Hindlimb muscle (tissue), 1 donor: ENCODE measurements at places on chromosomes 3 and 15. TPM values are rescaled to one million over a fixed set of nuclear protein-coding genes. Genes with fewer than 3 reads are reported as not detected.

DNA sequence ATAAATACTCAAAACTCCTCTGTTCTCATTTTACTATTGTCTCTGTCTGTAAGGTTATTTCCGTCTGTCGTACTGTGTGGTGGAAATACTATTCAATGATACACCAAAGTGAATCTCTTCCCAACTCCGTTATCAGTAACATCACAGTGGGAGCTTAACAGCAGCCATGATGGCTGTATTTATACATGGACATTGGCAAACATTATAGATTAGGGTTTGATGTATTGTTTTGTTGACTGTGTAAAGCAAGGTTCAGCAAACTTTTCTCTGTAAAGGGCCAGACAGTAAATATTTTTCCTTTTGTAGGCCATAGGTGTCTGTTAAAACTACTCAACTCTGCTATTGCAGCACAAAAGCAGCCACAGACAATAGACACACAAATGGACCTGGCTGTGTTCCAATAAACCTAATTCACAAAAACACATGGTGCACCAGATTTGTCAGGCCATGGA is 23.2 kb downstream of the LIPC start:
- no peak for DNase-seq

DNA sequence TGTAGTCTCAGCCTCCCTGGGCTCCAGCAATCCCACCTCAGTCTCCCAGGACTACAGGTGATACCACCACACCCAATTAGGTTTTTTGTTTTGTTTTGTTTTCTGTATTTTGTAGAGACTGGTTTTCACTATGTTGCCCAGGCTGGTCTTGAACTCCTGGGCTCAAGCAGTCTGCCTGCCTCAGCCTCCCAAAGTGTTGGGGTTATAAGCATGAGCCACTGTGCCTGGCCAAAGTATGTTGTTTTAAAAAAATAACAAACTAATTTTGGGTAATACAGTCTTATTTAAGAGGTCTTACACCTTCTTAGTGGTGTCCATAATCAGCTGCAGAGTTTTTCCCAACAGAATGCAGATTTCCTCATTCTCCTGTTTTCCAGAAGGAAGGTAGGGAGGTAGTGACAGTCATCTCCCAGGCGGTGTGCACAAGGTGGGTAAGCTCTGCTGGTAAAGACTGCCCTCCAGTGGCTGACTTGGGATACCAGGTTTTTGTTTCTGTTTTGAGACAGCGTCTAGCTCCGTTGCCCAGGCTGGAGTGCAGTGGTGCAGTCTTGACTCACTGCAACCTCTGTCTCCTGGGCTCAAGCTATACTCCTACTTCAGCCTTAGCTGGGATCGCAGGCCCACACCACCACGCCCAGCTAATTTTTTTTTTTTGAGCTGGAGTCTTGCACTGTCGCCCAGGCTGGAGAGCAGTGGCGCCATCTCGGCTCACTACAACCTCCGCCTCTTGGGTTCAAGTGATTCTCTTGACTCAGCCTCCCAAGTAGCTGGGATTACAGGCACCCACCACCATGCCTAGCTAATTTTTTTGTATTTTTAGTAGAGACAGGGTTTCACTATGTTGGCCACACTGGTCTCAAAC is 58.4 kb downstream of the MAP6D1 start:
- DNase-seq = peak; percentile 54

DNA sequence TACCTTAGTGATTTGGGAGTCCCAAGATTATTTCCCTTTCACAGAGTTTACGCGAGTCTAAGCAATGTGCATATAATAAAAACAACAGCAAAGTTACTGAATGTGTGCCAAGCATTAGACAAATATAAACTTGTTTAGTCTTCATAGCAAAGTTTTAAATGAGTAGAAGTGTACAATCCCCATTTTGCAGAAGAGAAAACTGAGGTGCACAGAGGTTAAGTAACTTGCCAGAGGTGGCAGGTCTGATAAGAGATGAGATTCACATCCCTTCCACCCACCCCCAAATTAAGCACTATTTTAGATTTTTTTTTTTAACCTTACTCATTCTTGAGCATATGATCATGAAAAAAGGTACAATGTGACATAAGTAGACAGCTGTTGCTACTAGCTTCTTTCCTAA is 2.2 kb upstream of the SUCLG2 start:
- DNase-seq = no peak

- no peak for DNase-seq
Observed at GRCh38 chr3:124158168-124158881, 166.4 kb upstream of the ROPN1 start.

DNA sequence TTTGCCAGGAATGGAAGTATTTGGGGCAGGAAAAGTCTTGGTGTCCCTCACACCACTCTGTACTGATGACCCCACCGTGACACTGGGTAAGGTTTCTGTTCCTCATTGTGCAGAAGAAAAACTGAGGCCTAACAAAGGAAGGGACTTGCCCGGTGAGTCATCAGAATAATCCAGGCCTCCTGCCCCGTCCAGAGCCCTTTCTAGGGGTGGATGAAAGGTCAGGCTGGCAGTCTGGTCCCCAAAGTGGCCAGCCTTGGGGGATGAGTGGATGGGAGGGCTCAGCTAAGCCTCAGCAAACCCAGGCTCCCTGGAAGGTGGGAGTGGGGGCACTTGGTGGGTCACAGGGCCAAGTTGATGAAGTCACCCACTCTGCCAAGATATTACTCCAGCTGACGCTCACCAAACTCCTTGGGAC is 2.3 kb upstream of the DNAH1 start:
- no peak for DNase-seq

GRCh38 chr3:10814623-10815022 is 1.4 kb upstream of the SLC6A11 start:
- DNase-seq = no peak

DNA sequence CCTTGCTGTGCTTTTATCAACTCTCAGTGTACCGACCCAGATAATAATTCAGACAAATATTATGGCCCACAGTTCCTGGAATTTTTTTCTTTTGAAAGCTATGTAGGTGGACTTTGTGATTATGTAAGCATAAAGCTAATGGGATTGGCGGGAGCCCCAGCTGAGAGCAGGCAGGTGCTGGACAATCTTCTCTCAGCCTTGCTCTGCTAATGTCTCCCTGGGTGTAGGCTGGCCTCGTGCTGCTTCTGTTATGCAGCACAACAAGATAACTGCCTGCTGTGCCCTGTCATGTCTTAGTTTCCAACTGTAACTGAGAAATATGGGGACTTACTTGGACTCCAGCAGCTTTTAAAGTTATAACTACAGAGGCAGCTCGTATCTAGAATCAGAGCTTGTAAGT is 415.0 kb downstream of the PDCD6IP start:
- DNase-seq = no peak

GRCh38 chr3:43159876-43160255 is 54.0 kb upstream of the POMGNT2 start:
- DNase-seq = no peak

GRCh38 chr15:29259233-29259632 is 10.4 kb downstream of the NSMCE3 start:
- no peak for DNase-seq

- no peak for DNase-seq
Observed at GRCh38 chr15:89370120-89370977, 35.7 kb upstream of the POLG start.

DNA sequence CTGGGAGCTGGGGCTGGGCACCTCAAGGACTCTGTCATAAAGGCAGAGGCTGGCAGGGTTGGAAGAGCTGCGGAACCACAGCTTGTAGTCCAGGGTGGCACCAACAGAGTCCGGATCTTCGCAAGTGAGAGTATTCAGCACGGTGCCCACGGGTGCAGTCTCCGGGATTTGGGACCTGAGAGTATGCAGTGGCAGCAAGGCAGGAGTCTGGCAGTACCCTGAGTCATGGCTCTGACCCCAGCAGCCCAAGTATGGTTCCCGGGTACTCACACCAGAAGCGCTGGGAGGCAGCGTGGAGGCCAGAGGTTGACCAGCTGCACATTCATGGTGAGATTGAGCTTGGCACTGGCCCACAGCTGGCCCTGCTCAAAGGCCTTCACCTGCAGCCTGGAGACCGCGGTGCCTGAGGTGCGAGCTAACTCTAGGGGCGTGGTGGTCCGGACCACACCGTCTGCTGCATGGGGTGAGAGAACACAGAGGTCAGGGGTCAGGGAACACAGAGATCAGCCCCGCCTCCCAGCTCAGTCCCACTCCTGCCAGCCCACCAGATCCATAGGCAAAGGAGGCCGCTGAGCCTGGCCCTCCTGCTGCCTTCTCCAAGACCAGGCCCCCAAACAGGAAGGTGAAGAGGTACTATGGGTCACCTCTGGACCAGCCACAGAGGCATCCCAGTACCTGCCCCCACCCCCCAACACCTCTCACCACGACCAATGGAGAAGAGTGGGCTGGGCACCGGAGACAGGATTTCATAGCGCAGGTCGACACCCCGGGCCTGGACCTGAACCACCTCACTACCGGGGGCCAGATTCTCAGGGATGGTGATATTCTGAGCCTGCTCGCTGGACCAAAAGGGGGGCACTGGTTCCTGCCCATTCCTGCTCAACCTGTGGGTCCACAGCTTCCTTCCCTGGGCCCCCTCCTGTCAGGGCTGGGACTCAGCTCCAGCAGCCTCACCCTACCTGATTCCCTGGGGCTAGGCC is 4.5 kb downstream of the CDHR4 start:
- DNase-seq = no peak

DNA sequence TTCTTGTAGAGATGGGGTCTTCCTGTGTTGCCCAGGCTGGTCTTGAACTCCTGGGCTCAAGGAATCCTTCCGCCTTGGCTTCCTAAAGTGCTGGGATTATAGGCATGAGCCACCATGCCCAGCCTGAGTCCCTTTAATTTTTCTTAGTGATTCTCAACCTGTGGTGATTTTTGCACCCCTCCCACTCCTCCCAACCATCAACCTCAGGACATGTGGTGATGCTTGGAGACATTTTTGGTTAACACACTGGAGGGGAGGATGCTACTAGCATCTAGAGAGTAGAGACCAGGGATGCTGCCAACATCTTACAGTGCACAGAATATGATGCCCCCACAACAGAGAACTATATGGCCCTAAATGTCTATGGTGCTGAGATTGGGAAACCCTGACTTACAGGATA is 83.0 kb upstream of the LMOD3 start:
- DNase-seq = no peak

DNA sequence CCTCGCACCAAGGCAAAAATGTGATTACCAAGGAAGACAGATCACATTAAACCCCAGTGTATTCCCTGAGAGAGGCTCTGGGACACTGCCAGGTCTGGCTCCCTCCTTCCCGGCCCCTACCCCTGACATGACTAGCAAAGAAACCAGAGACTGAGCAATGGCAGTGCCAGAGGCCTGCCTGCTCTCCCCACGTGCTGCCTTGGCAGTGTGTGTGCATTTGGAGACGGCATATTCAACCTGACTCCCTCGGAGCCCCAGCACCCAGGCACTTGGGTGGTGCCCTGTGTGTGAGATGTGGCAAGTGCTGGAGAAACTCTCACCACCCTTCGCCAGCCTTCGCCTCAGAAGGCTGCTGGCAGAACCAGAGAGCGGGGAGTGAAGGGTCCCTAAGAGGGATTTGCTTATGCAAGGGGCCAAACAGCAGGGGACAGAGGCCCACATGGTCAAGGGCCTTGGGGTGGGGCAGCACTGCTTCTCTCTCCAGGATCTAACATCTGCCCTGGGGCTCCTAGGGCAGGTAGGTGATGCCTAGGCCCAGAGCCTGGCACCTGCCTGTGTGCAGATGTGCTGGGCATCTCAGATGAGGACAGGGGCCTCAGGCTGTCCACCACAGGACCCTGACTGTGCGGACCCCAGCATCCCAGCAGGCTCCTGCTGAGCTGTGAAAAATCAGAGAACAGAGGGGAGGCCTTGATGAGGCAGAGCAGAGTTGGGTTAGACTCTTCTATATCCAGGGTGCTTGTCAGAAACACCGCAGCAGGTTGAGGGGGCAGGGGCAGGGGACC is 23.6 kb upstream of the PLXNA1 start:
- DNase-seq = no peak

GRCh38 chr15:74037171-74038117 is 42.9 kb downstream of the PML start:
- DNase-seq = no peak

DNA sequence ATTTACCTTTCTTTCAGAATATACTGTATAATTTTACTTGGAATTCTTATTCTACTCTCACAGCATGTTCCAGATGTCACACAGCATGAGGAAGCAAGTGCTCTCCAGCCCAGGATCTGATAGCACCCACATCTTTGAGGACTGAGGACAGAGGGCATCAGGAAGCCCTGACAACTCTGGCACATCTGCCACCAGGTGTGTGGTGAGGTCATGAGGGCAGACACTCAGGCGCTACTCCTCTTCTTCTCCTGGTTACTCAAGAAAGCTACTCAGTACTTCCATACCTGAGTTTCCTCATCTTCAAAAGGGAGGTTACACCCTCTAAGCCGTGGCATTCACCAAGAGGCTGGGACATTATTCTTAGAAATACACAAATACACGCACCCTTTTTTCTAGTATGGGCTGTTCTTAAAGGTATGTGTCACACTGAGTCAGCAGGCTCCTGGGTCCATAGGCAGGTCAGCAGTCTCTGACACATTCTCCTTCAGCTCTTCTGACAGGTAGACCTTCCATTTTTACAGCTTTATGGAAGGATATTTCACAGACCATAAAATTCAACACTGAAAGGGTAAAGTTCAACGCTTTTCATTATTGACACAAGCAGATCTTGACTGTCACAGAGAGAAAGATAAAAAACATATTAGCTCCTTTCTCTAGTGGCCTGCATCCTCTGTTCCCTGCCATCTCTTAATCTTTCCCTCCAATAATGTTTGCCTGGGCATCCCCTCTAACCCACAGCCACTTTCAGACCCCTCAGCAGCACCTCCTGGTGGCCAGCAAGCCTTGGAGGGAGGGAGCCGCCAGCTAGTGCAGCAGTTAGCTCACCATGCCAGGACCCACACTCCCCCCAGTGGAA is 103.2 kb upstream of the TJP1 start:
- DNase-seq = peak; percentile 48

GRCh38 chr15:66955871-66956585 is 109.4 kb upstream of the SMAD3 start:
- no peak for DNase-seq

DNA sequence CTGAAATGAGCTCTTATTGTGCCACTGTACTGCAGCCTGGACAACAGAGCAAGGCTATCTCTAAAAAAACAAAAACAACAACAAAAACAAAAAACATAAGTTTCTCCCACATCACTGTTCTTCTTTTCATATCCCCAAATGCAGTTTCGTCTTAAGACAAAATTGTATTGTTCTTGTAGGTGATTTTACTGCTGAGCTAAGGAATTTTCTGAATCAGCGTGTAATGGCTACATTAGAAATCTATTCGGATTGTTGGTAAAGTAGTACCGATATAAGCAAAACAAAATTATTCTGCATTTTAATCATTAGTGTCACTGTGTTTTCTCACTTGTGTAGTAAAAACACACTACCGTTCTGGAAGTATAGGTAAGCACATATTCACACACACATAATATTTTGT is 512.5 kb downstream of the ROBO1 start:
- DNase-seq = no peak

- DNase-seq = no peak
Observed at GRCh38 chr3:55585856-55586255, 98.8 kb upstream of the WNT5A start.

GRCh38 chr15:55343168-55343567 is 24.1 kb downstream of the PIGB start:
- DNase-seq = no peak

GRCh38 chr3:69568458-69568857 is 170.8 kb upstream of the MITF start:
- no peak for DNase-seq

PRICKLE2 gene
- 11.0 TPM for polyA plus RNA-seq

TGM5 gene
- polyA plus RNA-seq = 0.08 TPM

GPR176 gene
- 3.7 TPM for polyA plus RNA-seq

PXYLP1 gene
- polyA plus RNA-seq = 16.7 TPM

C3orf33 gene
- 3.8 TPM for polyA plus RNA-seq

HHLA2 gene
- not detected for polyA plus RNA-seq

P2RY13 gene
- 1.4 TPM for polyA plus RNA-seq

ADIPOQ gene
- 7.3 TPM for polyA plus RNA-seq

AQP9 gene
- 0.12 TPM for polyA plus RNA-seq

PLSCR2 gene
- not detected for polyA plus RNA-seq

CASR gene
- not detected for polyA plus RNA-seq

ECE2 gene
- not detected for polyA plus RNA-seq
